ENCODE measurements at places on chromosomes 1 and 21.
A peak's percentile ranks its signal among the peaks of the same experiment; 100 is the strongest.

- peak; percentile 46 for DNase-seq
Measured at GRCh38 chr1:206930210-206930798, 8.6 kb upstream of the FCMR start.

- DNase-seq, result peak; percentile 87
Measured at GRCh38 chr21:46622226-46622625, 13.2 kb upstream of the PRMT2 start.

GRCh38 chr21:24205319-24205718 lies 1402.0 kb downstream of the MRPL39 start:
- no peak for DNase-seq

DNA sequence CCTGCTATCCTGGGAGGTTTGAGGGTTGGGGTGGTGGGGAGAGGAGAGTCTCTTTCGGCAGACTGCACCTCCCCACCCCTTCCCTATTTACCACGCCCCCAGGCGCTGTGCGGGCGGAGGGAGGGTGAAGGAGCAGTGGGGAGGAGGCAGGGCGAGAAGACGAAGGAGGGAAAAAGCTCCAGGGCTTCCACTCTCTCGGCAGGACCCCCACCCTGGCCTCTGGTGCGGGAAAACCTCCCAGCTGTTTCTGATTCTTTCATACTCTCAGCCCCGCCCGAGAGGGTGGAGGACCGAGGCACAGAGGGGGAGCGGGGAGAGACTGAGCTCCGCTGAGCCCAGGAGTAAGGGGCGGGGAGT lies 866 bp upstream of the WNT2B start:
- no peak for DNase-seq

Measured in naive thymus-derived CD8-positive, alpha-beta T cell (primary cell).